ENCODE measurements at places on chromosomes 5 and 9.

- no peak for DNase-seq
Observed at GRCh38 chr5:73901455-73901854, 275.5 kb downstream of the ARHGEF28 start.

DNA sequence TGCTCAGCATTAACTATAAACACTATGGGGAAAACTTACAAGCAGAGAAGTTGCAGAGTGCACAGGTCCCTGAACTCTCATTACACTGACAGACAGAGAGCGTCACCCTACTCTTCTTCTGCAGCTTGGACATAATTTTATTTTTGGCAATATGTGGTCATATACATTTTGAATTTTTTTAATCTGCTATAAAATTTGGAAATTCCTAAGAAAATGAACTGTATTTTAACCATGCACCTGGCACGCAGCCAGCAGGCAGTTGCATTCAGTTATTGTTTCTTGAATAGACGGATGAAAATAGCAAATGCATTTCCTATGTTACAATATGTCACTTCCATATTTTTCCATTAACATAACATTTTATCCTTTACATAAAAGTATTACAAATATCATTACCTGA lies 100.2 kb downstream of the SLC25A46 start:
- no peak for DNase-seq

GRCh38 chr5:21672911-21673310 lies 1180.2 kb downstream of the CDH12 start:
- DNase-seq: no peak

- no peak for DNase-seq
Observed at GRCh38 chr5:160188141-160189015, 40.9 kb upstream of the FABP6 start.

GRCh38 chr5:154447089-154447725 lies 1.4 kb downstream of the SAP30L start:
- no peak for DNase-seq

GRCh38 chr9:94927048-94927761 lies 200.7 kb downstream of the AOPEP start:
- DNase-seq: no peak

DNA sequence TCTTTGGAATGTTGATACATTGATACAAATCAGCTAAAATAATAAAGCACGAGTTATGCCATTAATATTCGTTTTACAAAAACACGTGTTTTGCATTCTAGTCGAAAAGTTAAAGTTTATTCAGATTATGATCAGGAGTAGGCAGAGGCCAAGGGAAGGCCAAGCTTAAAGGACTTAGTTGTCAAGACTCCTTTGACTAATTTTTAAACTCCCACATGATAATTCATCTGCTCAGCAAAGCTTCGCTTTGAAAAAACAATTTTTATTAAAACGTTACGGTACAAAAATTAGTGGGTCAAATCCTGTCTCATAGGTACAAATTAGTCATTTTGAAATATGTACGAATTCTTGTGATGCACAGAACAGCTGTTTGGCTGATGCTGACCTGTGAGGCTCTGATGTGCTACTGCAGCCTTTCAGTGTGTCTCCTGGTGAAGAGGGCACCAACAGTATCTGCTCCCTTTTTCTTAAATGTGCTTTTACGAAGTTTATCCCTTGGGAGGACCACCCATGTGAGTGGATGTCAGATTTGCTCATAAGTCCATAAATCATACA lies 23.0 kb upstream of the NR3C1 start:
- no peak for DNase-seq

DNA sequence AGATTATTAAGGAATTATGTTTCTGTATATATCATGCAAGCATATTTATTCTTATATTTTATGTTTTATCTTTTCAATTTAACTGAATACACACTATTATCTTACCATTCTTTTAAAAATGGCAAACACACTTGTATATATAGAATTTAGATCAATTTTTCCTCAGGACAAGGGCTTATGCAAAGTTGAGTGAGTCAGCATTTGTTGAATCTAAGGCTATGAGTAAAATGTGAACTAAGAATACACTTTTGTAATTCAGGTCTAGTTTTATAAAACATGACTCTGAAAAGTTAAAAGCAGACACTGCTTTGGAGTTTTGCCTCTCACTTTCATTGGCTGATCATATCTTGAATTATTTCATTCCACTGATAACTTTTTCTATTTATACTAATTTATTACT lies 127.8 kb downstream of the FOCAD start:
- DNase-seq: no peak

GRCh38 chr9:91359083-91359482 lies 2.6 kb downstream of the AUH start:
- DNase-seq: no peak

- no peak for DNase-seq
Observed at GRCh38 chr5:52560366-52560765, 227.3 kb upstream of the ITGA1 start.

GRCh38 chr5:67028371-67028770 lies 168.2 kb downstream of the CD180 start:
- no peak for DNase-seq

DNA sequence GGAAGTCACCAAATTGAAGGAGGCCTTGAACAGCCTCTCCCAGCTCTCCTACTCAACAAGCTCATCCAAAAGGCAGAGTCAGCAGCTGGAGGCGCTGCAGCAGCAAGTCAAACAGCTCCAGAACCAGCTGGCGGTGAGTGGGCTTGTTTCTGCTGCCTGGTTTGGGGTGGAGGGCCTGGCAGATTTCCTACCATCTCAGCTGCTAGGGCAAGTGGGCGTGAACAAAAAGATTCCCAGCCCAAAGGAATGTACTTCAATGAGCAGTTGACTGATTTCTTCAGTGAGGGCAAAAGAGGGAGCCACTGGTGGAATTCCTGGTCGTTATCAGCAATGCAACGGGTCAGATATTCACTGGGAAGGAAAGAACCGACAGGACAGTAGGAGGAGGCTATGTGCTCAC lies 12.6 kb upstream of the TTC23L start:
- DNase-seq: no peak

GRCh38 chr5:170151097-170151831 lies 45.6 kb downstream of the FOXI1 start:
- no peak for DNase-seq

DNA sequence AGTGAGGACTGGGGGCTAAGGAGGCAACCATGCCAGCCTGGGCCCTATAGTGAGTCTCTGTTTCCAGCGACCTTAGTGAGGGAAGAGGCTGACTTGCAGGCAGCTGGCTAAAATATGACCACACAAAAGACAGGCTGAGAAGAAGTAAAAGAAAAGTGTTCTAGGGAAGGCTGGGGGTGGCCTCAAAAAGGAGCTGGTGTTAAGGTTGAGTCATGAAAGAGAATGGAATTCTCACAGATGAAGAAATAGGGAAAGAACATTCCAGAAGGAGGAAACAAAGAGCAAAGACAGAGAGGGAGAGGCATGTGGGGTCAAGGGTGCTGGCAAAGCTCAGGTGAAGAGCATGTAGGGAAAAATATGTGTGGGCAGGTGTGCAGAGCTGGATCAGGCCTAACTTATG lies 302.7 kb upstream of the RFX3 start:
- DNase-seq: no peak

DNA sequence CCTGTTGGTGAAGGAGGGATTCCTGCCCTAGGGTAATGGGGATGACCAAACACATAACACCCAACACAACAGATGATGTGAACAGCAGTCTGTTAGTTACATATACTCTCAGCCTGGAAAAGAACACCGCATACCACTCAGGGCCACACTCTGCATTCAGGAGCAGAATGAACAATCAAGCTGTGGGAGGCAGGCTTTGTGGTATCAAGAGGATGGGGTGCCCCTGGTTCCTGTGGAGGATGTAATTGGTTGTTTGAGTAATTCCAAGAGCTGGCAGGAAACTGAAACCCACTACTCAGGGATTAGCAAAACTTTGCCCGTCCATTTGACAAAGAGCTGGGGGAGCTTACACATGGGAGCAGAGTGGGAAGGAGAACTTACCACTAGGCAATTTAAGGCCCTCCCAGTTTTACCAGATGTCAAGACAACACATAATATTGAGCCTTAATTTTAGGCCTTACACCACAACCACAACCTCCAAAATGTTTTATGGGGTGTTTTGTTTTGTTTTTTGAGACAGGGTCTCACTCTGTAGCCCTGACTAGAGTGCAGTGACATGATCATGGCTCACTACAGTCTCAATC lies 15.6 kb upstream of the PRKAA1 start:
- peak; percentile 47 for DNase-seq

GRCh38 chr9:126704157-126704891 lies 90.6 kb downstream of the LMX1B start:
- no peak for DNase-seq

DNA sequence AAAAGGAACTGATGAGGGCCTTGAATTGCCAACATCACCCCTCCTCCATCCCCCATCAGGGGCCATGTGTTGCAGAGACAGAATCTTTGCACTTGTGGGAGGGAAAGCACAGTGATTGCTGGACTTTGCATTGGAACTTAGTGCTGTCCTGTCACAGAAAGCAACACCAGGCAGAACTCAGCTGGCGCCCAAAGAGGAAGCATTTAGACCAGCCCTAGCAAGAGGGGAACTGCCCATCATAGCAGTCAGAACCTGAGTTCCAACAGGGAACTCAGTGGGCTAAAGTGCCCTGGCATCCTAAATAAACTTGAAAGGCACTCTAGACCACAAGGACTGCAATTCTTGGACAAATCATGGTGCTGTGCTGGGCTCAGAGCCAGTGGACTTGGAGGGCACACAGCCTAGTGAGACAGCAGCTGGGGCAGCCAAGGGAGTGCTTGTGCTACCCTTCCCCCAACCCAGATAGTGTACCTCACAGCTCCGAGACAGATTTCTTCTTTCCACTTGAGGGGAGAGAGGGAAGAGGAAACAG lies 128.1 kb downstream of the ACTL7B start:
- no peak for DNase-seq

GRCh38 chr9:119291554-119291953 lies 77.7 kb downstream of the BRINP1 start:
- DNase-seq: no peak

Measured in stimulated activated CD4-positive, alpha-beta T cell treated with anti-CD3 and anti-CD28 coated beads, Interleukin-15, amount 100 ng/mL, for 48 hours (primary cell).